Mesendoderm (in vitro differentiated cells): ENCODE measurements at places on chromosomes 12 and 14.

GRCh38 chr12:10226086-10226485 is 13.4 kb downstream of the GABARAPL1 start:
- H3K27me3 ChIP-seq = no peaks in the 10 kb centered on the region
- no peaks in the 10 kb centered on the region for H3K4me1 ChIP-seq
- H3K4me3 ChIP-seq = no peak overlapping the region
- H3K27ac ChIP-seq = no peak overlapping the region
- peaks cover 16% of the 10 kb centered on the region for H3K36me3 ChIP-seq

GRCh38 chr14:87615822-87616679 is 376.9 kb downstream of the GALC start:
- H3K36me3 ChIP-seq = no peaks in the 10 kb centered on the region
- no peaks in the 10 kb centered on the region for H3K27me3 ChIP-seq
- DNase-seq = peak; percentile 90

DNA sequence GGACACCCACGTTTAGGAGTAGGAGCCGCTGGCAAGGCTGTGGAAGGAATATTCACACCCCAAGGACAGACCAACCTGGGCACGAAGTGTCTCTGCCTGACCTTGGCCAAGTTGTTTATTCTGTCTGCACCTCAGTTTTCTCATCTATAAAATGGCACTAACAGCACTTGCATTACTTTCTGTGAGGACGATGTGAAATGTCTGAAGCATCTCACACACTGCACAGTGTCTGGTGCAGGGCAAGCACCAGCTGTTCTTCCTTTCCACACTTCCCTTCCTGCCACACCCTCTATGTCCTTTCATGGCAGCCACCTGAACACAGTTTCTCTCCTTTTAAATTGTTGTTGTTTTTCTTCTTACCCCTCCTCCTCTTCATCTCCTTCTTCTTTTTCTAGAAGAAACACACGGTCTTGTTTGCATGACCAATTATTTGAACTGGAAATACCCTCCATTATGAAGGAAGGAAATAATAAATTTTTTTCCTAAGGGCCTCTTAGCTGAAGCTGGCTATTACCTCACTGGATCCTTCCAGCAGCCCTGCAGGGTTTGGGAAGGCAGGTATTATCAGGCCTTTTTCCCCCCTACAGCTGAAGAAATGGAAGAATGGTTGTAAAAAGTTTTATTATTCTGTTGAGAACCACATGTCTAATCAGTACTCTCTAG is 42.9 kb upstream of the ATP23 start:
- peaks cover 4% of the 10 kb centered on the region for H3K4me1 ChIP-seq
- no peaks in the 10 kb centered on the region for H3K36me3 ChIP-seq
- no peak overlapping the region for H3K4me3 ChIP-seq
- DNase-seq = no peak
- no peak overlapping the region for H3K27ac ChIP-seq

DNA sequence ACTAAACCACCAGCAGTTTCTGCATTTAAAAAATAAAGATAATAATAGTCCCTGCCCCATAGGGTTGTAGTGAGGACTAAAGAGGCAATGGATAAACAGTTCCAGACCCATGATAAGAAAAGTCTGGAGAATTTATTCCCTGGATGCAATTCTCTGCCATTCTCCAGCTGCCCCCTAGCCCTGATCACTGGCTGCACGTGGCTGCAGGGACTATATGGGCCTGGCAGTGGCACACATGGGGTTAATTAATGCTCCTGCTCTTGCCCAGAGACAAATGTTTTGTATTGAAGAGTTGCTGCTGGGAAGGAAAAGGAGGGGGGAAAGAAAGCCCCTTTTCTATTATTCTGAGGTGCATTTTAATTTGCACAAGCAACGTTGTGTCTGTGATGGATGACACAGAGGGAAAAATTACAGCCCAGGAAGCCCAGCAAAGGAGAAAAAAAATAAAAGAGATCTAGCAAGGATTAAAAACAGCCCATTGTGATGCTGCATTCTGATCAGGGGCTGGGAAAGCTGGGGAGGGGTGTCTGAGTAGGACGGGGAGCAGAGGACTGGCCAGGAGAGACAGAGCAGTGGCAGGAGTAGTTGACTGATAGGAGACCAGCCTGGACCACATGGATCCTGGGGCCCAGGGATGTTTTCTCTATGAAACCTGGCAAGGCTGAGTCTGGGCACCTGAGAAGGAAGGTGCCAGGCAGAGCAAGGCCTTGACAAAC is 149.3 kb downstream of the ESRRB start:
- no peaks in the 10 kb centered on the region for H3K27me3 ChIP-seq
- H3K27ac ChIP-seq = no peak overlapping the region
- H3K4me3 ChIP-seq = no peak overlapping the region

DNA sequence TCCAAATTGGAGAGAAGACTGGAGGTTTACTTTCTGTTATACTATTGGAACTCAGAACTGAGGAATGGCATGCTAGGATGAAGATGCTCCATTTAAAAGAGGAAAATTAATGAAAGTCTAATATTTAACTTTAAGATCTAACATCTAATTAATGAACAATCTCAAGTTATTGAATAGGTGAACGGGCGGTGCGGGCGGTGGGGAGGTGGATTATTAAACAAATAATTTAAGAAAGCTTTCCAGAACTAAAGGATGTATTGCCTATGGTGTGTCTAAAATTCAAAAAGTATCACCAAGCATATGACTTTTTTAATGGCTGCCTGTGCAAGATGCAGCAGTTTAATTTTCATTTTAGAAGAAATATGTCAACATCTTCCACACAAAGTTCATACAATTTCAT is 1747.1 kb upstream of the SEL1L start:
- no peak overlapping the region for H3K4me3 ChIP-seq
- H3K27me3 ChIP-seq = no peaks in the 10 kb centered on the region
- no peaks in the 10 kb centered on the region for H3K36me3 ChIP-seq
- no peaks in the 10 kb centered on the region for H3K4me1 ChIP-seq
- no peak overlapping the region for H3K27ac ChIP-seq

- no peaks in the 10 kb centered on the region for H3K36me3 ChIP-seq
- no peaks in the 10 kb centered on the region for H3K27me3 ChIP-seq
- no peaks in the 10 kb centered on the region for H3K4me1 ChIP-seq
- no peak for DNase-seq
- H3K27ac ChIP-seq = no peak overlapping the region
Observed at GRCh38 chr14:105142651-105143450, 25.7 kb downstream of the JAG2 start.

- H3K4me3 ChIP-seq = no peak within 1 kb of the TSS
- peaks cover 42% of the 10 kb centered on the region for H3K27me3 ChIP-seq
- no peak for DNase-seq
- no peaks in the 10 kb centered on the region for H3K4me1 ChIP-seq
- H3K36me3 ChIP-seq = no peaks in the 10 kb centered on the region
Observed at GRCh38 chr12:128267131-128267622, at the start of gene TMEM132C. TSS of gene TMEM132C (plus strand) at chr12:128267170. CDS start at chr12:128267403, 233 bp downstream.

DNA sequence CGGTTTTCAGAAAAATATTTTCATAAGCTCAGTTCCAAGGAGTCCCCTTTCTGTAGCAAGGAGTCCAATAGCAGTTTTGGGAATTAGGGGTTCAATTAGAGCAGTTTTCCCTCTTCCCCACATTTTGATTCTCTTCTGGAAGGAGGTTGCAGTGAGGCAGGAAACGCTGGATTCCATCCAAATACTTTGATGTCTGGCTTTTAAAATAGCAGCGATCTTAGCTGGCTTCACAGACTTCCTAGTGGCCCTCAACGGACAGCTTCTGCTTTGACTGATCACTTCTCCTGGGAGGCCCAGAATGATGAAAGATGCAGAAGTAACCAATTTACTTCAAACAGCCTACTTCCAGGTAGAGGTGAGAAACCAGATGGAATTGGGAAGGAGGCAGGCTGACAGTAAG is 63.1 kb downstream of the C12orf75 start:
- no peak overlapping the region for H3K27ac ChIP-seq
- no peak for DNase-seq
- no peaks in the 10 kb centered on the region for H3K27me3 ChIP-seq
- H3K4me1 ChIP-seq = no peaks in the 10 kb centered on the region

GRCh38 chr12:96466939-96467751 is 22.2 kb upstream of the CFAP54 start:
- no peak overlapping the region for H3K4me3 ChIP-seq
- H3K36me3 ChIP-seq = no peaks in the 10 kb centered on the region
- no peak for DNase-seq

DNA sequence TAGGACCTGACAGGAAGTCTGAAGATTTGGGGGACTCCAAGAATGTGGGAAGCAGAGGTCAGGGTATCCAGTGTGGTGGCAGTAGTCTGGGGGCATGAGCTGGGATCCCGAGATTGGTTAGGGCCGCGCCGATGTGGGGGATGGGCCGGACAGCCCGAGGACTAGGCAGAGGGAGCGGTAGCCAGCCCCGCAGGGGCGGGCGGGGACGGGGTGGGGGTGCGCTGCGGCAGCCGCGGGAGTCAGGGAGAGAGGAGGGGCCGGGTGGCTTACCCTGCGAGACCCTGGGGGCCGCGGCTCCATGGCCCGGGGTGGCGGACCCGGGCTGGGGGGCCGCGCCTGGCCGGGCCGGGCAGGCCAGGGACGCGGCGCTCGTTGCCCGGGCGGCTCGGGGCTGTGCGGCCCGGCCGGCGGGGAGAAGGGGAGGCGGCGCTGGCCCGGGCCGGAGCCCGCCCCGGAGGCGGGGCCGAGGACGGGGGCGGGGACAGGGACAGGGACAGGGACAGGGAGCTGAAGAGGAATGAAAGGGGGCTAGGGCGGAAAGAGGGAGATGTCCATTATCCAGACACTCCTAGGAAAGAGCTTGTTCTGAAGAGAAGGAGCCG is 5.6 kb downstream of the ZNF385A start:
- DNase-seq = peak; percentile 86
- H3K27ac ChIP-seq = no peak overlapping the region
- peaks cover 11% of the 10 kb centered on the region for H3K4me1 ChIP-seq
- H3K36me3 ChIP-seq = no peaks in the 10 kb centered on the region
- no peak overlapping the region for H3K4me3 ChIP-seq

GRCh38 chr14:23877111-23877510 is 76.5 kb upstream of the DHRS4 start:
- DNase-seq = no peak
- no peak overlapping the region for H3K27ac ChIP-seq
- H3K36me3 ChIP-seq = no peaks in the 10 kb centered on the region
- no peak overlapping the region for H3K4me3 ChIP-seq
- no peaks in the 10 kb centered on the region for H3K27me3 ChIP-seq
- no peaks in the 10 kb centered on the region for H3K4me1 ChIP-seq

- no peak for DNase-seq
- no peaks in the 10 kb centered on the region for H3K27me3 ChIP-seq
- H3K4me3 ChIP-seq = no peak overlapping the region
- no peaks in the 10 kb centered on the region for H3K4me1 ChIP-seq
- H3K27ac ChIP-seq = no peak overlapping the region
Observed at GRCh38 chr14:94384342-94384741, 4.1 kb downstream of the SERPINA1 start.

DNA sequence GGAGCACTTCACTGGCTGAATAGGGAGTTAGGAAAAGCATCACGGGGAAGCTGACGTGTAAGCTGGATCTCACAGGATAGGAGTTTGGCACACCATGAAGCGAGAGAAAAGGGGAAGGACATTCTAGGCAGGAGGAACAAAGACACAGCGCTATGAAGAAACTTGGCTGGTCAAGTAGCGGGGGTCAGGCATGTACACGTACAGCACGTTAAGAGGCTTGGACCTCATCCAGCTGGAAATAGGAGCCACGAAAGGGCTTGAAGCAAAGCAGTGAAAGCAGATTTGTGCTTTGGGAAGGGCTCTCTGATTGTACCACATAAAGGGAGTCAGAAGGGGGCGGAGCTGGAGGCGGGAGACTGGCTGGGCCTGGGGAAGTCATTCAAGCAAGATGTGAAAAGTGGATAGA is 19.6 kb upstream of the GALNT8 start:
- no peaks in the 10 kb centered on the region for H3K4me1 ChIP-seq
- no peak overlapping the region for H3K27ac ChIP-seq
- H3K27me3 ChIP-seq = no peaks in the 10 kb centered on the region
- no peaks in the 10 kb centered on the region for H3K36me3 ChIP-seq

- H3K27me3 ChIP-seq = no peaks in the 10 kb centered on the region
- H3K27ac ChIP-seq = peak overlapping the region; percentile 4
- H3K4me3 ChIP-seq = no peak overlapping the region
- H3K36me3 ChIP-seq = no peaks in the 10 kb centered on the region
- H3K4me1 ChIP-seq = peaks cover 9% of the 10 kb centered on the region
Observed at GRCh38 chr14:95496111-95496681, 20.3 kb downstream of the SYNE3 start.

- no peaks in the 10 kb centered on the region for H3K36me3 ChIP-seq
- no peaks in the 10 kb centered on the region for H3K4me1 ChIP-seq
- no peak overlapping the region for H3K27ac ChIP-seq
- H3K4me3 ChIP-seq = no peak overlapping the region
- no peak for DNase-seq
- H3K27me3 ChIP-seq = no peaks in the 10 kb centered on the region
Observed at GRCh38 chr12:131603106-131603938, 107.6 kb upstream of the SFSWAP start.

DNA sequence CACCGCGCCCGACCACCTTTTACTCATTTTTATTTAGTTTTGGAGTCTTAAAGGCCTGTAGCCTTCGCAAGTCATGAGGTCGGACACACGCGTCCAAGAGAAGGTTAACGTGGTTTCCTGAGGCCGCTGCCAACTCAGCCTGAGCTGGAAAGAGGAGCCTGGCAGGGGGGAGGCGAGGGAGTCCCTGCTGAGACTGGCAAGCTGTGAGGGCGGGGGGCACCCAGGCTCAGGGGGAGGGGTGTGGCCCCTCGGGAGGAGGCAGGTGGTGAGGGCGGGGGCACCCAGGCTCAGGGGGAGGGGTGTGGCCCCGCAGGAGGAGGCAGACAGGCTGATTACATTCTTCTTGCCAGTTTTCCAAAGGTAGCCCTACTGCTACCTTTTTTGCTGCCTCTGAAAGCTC is 143.2 kb downstream of the PIWIL1 start:
- H3K4me3 ChIP-seq = no peak overlapping the region
- no peaks in the 10 kb centered on the region for H3K4me1 ChIP-seq
- no peak overlapping the region for H3K27ac ChIP-seq
